ENCODE measurements at places on chromosomes 11 and 22.

DNA sequence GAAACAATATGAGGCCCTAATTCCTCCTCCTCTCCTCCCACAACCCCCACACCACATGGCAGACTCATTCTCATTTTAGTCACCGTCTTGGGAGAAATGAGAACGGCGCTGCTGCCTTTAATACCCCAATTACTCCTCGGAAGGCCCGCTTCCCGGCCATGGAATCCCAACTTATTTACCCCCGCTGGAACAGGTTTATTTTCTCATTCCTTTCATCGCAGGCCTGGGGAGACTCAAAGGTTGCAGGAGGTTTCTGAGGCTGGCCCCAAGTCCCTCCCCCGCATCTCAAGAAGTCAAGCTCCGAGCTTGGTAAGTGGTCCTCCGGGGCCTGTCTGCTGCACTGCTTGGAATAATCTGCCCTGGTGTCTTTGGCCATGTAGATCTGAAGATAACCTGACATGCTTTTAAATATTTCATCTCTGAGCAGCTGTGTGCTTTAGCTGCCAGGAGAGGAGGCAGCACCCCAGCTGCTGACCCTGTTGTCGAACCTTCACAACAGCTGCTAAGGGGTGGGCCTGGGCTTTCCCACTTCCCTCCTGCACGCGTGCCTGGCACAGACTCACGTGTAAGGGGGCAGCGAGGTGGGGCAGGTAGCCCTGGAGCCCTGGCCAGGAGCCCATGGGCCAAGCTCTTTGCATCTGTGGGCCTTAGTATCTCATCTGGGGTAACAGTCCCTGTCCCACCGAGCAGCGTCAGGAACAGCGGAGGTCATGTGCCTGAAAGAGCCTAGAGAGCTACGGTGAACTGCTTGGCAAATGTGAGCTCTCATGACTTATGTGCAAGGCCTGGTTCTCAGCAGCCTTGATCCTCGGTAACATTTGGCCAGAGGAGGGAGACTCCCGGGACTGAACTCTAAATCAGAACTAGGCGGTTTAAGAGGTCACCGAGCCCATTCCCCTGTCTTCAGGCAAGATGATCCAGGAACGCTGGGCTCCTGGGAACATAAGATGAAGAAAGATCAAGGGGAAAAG, 164.6 kb downstream of the ST3GAL4 start:
- no peak for DNase-seq

DNA sequence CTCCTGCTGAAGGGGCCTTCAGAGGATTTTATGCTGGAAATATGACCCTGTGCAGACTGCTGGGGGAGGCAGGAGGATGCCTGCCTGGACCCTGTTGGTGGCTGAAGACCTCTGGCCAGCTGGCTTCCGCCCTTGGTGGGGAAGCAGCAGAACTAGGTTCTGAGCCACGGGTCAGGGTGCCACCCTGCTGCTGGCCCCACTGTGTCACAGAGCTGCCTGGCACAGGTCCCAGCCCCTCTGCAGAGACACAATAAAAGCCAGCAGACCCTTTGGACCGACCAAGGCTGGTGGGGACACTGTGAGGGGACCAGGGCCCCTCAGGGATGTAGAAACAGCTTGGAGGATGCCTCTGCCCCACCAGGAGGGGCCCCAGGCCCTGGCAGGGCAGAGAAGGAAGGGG, 6.9 kb upstream of the SREBF2 start:
- DNase-seq: no peak

DNA sequence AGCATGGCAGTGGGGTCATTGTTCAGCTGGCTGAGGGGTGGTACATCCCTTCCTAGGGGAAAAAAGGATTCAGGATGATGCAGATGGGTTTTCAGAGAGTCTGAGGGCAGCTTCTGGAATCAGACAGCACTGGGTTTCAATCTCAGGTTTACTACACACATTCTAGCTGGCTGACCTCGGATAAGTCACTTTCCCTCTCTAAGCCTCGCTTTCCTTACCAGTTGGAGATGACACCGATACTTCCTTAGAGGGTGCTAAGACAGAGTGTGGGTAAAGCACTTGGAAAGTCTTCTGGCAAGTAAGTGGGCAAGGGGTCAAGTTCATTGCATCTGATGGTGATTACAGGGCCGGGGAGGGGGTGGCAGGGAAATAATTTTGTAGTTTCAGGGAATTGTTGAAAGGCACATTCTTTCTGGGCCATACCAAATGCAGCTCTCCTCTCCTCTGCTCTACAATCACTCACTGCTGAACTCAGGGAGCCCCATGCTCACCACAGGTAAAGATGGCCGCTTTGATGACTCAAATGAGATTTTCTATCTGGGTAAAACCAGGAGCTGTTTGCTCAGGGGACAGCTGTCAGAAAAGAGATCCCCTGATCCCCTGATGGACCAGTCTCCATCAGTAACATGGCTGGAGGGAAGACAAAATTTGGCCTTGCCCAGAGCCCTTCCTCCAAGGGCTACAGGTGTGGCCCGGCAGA, 6.5 kb upstream of the MIAT start:
- no peak for DNase-seq

DNA sequence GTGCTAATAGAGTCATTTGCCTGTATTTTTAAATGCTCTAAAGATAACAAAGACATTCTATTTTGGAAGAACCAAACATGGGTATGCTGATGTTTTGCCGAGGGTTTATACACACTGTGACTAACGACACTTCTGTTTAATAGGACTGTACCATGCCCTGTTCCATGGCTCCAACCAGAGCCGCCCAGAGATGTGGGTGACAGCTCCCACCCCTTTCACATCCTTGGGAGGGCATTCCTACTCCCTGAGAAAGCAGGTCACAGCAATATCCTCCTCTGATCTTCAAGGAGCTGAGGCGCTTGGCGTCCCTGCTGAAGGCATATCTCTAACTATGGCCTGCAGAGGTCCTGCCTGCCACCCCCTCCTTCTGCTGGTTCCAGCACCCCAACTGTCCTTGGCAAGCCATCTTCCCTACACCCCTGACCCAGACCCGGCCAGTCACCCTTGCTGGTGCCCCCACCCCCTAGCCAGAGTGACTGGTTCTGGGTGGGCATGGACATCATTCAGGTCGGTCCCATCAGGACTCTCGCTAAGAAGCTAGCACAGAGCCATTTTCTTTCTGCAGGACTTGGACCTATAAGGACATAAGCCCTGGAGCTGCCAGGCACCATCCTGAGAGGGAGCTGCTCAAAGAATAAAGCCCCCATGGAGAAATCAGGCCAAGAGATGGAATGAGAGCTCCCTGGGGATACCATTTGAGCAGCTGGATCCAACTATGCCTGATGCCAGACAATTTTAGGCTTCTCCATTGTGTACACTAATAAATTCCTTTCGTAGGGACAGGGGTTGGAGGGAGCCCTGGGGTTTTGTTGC, 381.3 kb downstream of the CTTN start:
- no peak for DNase-seq

DNA sequence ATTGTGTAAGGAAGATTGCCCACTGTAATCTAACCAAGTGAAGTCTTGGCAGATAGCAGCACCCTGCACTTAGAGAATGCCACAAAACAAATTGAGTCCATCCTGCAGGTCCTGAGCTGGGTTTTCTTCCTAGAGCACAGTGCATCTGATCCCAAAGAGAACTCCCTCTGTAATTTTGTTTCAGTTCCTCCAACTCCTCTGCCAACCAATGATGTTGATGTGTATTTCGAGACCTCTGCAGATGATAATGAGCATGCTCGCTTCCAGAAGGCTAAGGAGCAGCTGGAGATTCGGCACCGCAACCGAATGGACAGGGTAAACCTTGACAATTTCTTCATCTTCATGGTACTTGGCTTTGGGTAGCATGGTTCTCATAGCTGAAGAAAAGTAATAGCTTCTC, 33.1 kb upstream of the ST14 start:
- no peak for DNase-seq

- DNase-seq: no peak
These were observed 278 bp downstream of the MMP26 start for GRCh38 chr11:4704790-4705334.

GRCh38 chr11:3073029-3073435, 15.8 kb upstream of the CARS1 start:
- peak; percentile 32 for DNase-seq

- peak; percentile 48 for DNase-seq
These were observed 11.7 kb upstream of the HTATIP2 start for GRCh38 chr11:20351751-20352262.

GRCh38 chr11:78050964-78051831, 12.5 kb upstream of the THRSP start:
- peak; percentile 85 for DNase-seq

- DNase-seq: no peak
These were observed 67.3 kb downstream of the TRPC6 start for GRCh38 chr11:101516546-101516945.

- DNase-seq: no peak
These were observed 49.3 kb upstream of the LINC01488 start for GRCh38 chr11:69431893-69432738.

DNA sequence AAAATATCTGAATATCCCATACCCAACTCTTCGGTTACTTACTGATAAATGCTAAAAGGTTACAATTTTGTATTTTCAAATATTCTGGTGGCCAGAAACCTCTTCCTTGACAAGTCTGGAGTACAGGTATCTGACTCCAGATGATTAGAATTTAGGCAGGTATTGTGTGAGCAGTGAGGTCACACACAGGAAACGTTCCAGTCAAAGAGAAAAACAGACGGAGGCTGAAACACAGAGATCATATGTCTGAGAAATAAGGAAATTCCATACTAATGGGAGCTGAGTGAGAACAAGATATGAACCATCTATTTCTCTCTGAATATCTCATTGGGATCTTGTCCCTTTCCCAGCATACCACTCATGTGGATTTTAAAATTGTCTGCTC, 89.4 kb upstream of the IGLL5 start:
- no peak for DNase-seq

DNA sequence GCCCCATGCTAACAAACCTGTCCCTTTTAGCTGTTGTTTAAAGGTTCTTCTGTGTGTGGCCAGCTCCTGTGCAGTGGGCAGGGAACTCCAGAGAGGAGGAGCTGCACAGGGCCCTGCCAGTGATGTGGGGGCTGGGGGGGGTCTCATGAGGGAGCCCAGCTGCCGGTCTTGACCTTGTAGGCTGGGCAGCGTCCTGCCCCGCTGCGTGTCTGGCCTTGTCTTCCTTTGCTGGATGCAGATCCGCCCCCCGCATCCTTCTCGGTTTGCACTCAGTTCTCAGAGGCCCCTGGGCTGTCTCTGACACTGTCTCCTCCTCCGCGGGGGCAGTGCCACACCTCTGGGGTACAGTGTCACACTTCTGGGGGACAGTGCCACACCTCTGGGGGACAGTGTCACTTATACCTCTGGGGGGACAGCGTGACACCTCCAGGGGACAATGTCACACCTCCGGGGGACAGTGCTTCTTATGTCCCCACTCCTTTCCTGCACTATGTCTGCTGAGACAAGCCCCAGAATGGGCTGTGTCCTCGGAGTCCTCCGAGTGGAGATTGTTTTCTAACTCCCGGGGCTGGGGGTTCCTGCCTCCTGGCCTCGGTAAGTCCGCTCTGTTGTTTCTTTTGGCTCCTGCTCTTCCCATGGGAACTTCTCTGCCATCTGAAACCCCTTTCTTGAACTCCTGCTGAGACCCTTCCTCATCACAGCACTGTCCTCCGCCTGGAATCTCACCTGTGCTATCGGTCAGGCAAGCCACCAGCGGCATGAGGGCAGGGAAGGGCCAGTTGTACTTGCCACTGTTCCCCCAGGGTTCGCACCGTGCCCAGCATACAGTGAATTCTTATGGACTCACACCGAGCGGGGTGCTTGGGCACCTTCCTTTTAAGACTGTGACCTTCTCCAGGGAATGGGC, 788.3 kb downstream of the TBC1D22A start:
- DNase-seq: no peak

DNA sequence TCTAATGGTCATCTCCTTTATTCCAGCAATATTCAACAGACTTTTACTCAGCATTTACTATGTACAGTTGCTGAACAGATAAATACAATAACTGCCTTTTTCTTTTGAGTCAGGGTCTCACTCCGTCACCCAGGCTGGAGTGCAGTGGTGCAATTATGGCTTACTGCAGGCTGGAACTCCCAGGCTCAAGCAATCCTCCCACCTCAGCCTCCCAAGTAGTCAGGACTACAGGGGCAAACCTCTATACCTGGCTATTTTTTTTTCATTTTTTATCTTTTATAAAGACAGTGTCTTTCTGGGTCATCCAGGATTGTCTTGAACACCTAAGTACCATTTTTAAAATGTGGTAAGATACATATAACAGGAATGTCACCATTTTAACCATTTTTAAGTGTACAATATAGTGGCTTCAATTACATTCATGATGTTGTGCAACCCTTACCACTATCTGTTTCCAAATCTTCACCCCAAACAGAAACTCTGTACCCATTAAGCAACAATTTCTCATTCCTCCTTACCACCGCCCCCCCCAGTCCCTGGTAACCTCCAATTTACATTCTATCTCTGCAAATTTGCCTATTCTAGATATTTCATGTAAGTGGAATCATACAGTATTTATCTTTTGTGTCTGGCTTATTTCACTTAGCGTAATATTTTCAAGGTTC, 67.8 kb downstream of the MIAT start:
- no peak for DNase-seq

DNA sequence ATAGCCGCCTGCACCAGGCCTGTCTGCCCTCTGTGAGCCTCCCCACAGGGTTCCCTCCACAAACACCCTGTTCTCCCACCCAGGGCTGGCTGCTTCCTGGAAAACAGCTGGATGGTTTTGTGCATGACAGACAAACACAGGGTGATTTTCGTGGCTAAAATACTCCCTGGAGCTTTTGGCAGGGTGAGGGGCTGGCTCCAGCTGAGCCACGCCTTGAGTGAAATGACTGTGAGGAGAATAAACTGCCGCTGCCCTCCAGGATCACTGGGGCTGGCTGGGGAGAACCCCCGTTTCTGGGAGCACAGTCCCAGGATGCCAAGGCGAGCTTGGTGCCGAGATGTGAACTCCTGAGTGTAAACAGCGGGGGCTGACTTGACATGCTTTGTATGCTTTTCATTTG, 20.3 kb upstream of the PPP6R3 start:
- no peak for DNase-seq

- DNase-seq: no peak
These were observed 104.7 kb downstream of the PLEKHA7 start for GRCh38 chr11:16909359-16910035.

DNA sequence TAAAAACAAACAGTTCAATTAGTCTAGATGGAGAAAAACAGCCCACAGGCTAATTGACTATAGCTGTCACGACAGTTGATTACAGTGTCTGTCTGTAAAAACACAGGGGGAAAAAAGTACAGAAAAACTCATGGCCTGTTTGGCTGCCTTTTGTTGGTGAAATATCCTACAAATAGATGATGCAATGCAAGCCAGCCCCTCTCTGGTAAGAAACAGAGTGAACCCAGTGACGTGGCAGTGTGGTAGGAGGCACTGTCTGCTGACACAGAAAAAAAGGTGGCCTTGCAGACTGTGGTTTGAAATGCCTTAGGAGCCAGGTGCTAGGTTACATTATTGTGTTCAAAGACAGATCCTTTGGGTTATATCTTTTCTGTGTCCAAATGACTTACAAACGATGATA, 431.4 kb upstream of the CCDC90B start:
- no peak for DNase-seq

- DNase-seq: no peak
These were observed 24.3 kb downstream of the SUSD2 start for GRCh38 chr22:24205438-24206195.

GRCh38 chr11:11119917-11120316, 233.1 kb downstream of the CSNK2A3 start:
- DNase-seq: no peak

Measured in EH (cell line).